T-helper 2 cell (primary cell): ENCODE measurements at places on chromosomes 16 and 17.

- DNase-seq = no peak
Observed at GRCh38 chr17:44307387-44308186, 814 bp upstream of the RUNDC3A start.

DNA sequence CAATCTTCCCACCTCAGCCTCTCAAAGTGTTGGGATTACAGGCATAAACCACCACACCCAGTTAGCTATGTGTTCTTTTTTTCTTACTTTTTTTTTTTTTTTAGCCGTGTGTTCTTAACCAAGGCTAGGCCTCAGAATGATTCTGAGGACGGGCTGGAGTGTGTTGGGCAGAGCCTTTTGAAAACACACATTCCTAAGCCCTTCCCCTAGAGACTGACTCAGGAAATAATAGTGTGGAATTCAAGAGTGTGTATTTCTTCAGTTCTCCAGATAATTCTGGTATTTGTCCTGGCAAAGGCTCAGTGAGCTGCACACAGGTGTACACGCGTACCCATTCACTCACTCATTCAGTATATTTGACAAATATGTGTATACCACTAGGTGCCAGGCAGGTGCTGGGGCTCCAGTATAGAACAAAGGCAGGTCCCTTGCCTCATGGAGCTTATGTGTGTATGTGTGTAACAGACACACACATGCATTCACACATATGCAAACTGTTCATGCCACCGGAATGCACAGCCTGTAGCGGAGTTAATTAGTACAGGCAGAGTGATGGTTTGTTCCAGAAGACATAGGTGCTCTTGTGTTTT, 19.4 kb upstream of the NFATC3 start:
- no peak for DNase-seq

GRCh38 chr16:71658771-71659170, 32.8 kb downstream of the MARVELD3 start:
- DNase-seq = no peak

DNA sequence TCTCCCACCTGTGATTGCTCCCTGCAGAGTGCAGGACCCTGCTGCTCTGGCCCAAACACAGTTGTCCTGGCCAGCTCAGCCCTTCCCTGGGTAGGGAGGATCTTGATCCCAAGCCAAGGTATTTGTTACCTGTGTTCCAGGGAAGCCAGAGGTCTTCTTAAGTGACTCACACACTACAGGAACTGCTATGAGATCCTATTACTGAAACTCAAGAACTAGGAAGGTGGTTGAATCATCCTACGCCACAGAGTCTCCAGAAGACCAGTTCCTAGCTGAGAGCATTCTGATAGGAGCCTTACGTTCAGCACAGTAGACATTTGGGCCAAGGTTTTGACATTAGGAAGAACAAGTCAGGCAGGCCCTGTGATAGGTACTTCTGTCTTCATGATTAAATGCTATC, 12.0 kb downstream of the CHST6 start:
- DNase-seq = no peak

GRCh38 chr16:81629034-81629802, 149.9 kb upstream of the PLCG2 start:
- no peak for DNase-seq
